ENCODE measurements at places on chromosomes 12 and 14.

DNA sequence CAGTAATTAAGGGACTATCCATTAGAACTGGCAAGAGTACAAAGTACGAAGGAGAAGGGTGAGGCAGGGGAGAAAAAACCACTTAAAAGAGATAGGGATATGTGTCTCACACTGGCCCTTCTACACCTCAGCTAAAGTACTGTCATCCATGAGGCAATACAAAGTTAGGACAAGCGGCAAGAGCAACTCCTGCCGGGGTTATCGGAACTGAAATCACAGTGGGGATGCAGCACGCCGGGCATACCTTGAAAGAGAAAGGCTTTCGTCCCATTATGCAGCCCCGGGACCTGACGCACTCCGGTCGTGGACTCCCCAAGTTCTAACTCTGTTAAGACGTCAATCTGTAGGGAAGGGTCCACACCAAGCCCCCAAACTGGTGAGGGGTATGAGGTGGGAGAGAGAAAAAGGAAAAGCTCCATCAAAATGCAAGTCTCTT is 1.1 kb downstream of the NELL2 start:
- DNase-seq, result no peak

DNA sequence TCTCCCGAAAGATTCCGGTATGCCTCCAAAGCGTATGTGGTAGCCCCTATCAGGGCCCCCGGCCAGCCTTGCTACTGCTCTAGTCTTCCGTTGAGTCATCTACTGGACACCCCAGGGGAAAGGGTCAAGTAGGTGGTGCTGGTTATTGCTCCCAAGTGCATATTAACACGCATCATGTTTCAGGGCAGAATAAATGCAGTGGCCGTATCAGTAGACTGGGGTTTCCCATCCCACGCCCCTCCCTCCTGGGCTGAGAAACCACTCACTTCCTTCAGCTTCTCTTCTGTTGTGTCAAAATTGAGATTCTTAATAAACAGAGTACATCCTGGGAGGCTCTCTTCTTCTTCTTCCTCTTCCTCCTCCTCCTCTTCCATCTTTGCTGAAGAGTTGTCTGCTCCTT is 39.3 kb downstream of the RBM19 start:
- no peak for DNase-seq

GRCh38 chr12:53968214-53969127 is 4.5 kb upstream of the HOXC11 start:
- DNase-seq, result no peak

DNA sequence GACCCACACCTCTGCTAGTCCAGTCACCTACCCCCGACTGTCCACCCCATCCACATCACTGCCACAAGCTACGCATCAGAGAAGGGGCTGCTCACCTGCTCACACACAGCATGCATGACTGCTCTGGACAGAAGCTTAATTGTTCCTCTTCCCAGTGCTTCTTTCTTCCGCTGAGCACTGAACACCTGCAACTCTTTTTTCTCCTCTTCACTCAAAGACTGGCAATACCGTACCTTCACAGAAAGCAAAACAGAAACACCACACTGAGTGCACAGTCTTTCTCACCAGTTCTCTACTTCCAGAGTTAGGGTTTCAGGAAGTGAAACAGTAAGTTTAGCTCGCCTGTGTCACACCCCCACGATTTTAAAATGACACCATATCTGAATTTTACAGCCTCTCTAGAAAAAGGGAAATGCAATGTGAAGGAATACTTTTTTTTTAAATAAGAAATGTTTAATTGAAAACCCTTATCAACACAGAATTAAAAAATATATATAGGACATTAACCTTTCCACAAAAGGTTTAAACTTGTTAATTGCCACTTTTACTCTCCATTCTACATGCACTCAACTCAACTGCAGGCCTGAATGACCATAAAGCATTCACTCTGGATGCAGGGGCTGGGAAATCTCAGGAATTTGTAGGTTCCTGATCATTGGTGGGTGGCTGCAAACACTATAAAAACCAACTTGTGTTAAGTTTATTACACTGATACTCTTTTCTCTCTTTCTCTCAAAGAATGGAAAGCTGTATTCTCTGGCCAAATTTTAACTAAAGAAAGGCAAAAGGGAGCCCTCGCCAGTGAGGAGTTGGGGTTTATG is 120.0 kb downstream of the PRICKLE1 start:
- no peak for DNase-seq

GRCh38 chr14:79278798-79279644 is 932.3 kb downstream of the DIO2 start:
- DNase-seq, result no peak

- DNase-seq, result no peak
Observed at GRCh38 chr14:78297858-78298257, 127.7 kb downstream of the NRXN3 start.

- DNase-seq, result no peak
Observed at GRCh38 chr12:120498870-120499515, 3.1 kb downstream of the DYNLL1 start.

DNA sequence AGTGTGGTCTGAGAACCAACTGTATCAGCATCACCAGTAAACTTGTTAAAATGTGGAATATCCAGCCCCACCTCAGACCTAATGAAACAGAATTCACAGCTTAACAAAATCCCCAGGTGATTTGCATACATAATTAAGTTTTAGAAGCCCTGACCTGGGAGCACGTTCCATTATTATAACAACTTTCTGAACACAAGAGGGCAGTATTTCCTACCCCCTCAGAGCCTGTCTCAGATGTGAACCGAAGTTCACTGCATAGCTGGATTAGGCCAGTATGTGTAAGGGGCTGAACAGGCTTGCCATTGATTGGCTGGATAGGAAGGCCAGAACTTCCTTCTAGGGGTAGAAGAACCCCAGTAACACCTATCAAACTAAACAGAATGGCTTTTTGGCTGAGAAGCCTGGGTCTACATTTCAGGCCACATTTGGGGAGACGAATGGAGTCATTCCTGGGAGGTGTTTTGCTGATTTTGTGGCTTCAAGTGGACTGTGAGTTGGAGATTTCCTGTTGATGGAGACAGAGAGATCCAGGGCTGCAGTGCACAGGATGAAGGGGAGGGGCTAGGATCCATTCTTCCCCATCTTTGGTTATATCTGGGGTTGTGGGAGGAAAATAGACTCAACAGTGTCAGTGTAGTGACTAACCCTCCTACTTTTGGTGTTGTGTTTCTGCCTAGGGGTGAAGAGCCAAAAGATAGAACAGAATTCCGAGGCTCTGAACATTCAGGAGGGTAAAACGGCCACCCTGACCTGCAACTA is 94.7 kb upstream of the OR4E1 start:
- DNase-seq, result no peak

GRCh38 chr12:123113026-123113425 is 37.9 kb downstream of the PITPNM2 start:
- DNase-seq, result no peak

DNA sequence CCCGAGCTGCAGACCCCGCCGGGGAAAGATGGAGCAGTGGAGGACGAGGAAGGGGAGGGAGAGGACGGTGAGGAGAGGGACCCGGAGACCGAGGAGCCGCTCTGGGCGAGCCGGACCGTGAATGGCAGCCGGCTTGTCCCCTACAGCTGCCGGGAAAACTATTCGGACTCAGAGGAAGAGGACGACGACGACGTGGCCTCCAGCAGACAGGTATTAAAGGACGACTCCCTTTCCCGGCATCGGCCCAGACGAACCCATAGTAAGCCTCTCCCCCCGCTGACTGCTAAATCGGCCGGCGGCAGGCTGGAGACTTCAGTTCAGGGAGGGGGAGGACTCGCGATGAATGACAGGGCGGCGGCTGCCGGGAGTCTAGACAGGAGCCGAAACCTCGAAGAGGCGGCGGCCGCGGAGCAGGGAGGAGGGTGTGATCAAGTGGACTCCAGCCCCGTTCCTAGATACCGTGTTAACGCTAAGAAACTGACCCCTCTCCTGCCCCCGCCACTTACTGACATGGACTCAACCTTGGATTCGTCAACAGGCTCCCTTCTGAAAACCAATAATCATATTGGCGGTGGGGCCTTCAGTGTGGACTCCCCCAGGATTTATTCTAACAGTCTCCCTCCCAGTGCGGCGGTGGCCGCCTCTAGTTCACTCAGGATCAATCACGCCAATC is 962 bp downstream of the LEMD3 start:
- DNase-seq, result peak; percentile 60

DNA sequence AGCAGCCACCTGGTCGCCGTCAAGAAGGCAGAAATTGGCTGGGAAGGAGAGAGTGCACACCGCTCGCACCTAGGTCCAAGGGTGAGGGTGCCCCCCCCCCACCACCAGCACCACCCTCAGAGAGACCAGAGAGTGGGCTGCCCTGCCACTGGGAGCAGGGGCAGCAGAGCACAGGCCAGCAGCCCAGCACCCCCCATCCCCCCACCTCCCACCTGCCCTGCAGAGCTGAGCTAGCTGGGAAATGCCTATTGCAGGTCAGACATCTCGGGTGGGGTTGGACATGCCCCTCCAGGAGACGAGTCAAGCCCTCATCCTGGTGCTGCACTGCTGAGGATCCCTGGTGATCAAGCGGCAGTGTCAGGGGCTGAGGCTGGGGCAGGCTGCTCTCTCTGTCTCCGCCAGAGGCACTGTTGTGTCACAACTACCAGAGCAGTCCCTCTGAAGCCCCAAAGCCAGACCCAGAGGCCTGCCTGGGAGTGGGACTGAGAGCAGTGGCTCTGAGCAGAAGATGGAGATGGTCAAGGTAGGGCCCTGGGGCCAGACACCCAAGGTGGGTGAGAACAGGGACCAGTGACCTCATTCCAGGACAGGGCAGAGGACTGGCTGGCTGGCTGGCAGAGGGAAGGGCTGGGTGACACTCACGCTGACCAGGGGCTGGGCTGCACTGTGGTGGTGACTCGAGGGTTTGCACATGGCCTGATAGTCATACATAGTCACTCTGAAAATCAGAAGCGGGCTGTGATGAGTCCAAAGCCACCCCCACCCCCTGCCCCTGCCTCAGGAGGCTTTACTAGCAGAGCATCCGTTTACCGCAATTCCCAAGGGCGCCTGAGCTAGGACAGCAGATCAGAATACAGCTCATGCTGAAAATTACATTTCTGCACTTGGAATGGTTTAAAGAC is 19.7 kb upstream of the LRTM2 start:
- no peak for DNase-seq

DNA sequence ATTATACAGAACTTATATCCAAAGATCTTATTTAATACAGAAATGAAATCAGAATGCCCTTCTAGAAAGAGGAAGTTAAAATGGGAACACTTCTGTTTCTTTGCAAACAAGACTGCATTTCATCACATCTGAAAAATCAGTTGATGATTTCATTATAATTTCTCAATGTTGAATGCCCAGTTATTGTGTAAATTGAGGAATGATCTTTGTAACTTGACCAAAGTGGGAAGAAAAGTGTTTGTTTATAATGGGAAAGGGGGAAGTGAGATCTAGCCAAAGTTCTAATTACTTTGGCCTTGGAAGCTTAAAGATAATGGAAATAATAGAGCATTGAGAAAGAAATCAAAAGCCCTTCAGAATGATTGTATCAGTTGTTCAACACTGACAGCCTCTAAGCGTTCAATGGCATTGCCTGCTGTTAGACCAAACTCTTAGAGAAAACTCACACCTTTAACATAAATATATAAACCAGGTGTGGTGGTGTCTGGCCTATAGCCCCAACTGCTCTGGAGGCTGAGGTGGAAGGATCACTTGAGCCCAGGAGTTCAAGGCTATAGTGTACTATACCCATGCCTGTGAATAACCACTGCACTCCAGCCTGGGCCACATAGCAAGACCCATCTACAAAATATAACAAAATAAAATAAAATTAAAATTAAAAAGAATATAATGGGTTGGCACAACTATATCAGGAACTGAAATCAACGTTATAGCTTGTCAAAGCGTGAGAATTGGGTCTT is 9.9 kb upstream of the LYZ start:
- DNase-seq, result no peak

GRCh38 chr14:59566725-59567124 is 9.9 kb downstream of the CCDC175 start:
- DNase-seq, result no peak

GRCh38 chr14:101914083-101914482 is 50.3 kb upstream of the DYNC1H1 start:
- DNase-seq, result no peak

- DNase-seq, result no peak
Observed at GRCh38 chr14:73719361-73719760, 5.2 kb upstream of the PNMA1 start.

- no peak for DNase-seq
Observed at GRCh38 chr12:117563007-117563406, 201.6 kb upstream of the NOS1 start.

GRCh38 chr12:122951406-122951805 is 14.9 kb downstream of the ABCB9 start:
- DNase-seq, result no peak

DNA sequence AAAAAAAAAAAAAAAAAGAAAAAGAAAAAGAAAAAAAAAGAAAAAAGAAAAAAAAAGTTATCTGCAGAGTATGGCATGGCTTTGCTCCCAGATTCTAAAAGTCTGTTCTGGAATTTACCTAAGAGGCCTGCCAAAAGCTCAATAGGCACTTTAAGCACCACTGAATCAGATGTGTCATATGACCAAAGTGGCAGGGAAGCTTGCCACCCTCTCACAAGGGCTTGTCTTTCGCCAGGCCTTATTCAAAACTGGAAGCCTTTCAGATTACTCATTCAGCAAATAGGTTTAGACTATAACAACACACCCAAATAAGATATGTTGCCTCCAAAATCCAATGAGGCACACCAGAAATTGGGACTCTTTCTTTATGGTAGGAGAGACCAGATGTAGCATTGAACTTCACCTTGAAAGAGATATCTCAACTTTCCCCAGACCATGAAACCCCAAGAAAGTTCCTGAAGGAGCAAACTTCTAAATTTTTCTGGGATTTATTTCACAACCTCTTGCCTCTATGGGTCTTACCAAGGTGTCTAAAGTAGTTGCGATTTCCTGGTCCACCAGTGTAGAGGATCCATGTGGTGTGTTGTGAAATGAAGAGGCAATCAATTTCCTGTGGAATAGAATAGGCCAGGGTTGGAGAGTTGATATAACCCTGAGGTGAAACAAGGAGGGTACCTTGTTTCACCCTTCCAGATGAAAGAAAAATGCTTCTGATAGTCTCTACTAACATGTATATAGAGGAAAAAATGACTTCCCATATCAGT is 218.8 kb downstream of the DAD1 start:
- no peak for DNase-seq

DNA sequence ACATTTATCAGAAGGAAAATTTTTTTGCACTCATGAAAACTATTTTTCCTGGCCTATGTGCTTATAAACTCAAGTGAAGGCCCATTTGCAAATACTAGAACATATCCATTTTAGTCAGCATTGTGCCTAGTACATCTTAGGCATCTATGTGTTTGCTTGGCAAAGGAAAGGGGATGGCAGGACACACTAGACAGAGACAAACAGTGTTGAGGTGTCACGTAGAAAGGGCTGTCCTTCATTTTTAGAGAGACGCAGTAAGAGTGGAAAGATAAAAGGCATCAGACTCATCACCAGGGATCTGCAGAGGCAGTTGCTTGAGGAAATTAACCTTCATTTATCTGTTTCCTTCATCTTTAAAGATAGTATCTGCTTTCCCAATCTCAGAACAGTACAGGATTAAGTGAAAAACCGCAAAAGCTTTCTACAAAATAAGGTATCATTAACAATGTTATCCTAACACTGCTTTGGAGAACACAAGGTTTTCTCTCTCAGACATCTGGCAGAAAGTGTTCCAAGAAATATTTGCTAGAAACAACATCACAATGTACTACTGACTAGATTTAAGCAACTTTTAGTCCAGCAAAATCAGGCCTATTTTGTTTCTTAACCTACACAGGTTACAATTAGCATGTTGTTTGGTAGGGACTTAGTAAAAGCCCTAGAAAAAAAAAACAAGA is 2.0 kb downstream of the YBX3 start:
- DNase-seq, result no peak

GRCh38 chr14:24261256-24261968 is 1.6 kb downstream of the TGM1 start:
- DNase-seq, result no peak

GRCh38 chr12:124667506-124668326 is 100.3 kb upstream of the NCOR2 start:
- DNase-seq, result no peak

All from activated gamma-delta T cell (primary cell).